ENCODE measurements at places on chromosomes 11 and 22.

GRCh38 chr11:87002918-87003317, 34.8 kb upstream of the TMEM135 start:
- no peak for DNase-seq

- no peak for DNase-seq
These were observed 8.1 kb downstream of the RCOR2 start for GRCh38 chr11:63908631-63909401.

- peak; percentile 42 for DNase-seq
These were observed 17.6 kb downstream of the MYH9 start for GRCh38 chr22:36369922-36370791.

DNA sequence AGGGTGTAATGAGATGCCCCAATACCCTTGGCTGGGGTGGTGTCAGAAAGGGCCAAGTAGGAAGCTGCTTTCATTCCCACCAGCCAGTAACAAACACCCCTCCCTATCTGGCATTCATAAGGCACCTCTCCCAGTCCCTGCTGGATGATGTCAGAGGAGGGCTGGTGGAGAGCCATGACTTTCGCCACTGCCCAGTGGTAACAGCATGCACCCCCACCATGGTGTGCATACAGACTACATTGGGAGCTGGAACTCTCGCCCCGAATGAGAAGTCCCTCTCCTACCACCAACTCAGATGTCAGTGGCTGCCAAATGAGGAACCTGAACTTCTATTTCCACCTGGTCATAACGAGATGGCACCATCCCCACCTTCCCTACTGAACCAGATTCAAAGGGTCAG, 73.3 kb downstream of the SGSM3 start:
- no peak for DNase-seq

DNA sequence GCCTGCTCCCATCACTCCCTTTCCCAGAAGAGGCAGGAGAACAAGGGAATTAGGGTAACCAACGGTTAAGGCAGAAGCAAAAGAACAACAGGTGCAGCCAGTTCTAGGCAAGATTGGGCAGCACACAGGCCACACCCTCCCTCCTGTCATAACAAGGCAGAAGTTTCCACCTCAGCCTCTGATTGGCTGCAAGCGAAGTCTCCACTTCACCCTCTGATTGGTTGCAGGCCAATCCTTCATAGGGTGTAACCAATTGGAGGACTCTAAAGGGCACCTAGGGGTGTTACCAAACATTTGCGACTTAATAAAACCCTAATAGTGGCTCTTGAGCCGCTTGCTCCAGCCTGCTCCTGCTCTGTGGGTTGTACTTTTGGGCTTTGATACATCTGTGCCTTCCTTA, 153.8 kb downstream of the CACNA1I start:
- DNase-seq: no peak

GRCh38 chr22:28604966-28605761, 74.5 kb downstream of the TTC28 start:
- no peak for DNase-seq

DNA sequence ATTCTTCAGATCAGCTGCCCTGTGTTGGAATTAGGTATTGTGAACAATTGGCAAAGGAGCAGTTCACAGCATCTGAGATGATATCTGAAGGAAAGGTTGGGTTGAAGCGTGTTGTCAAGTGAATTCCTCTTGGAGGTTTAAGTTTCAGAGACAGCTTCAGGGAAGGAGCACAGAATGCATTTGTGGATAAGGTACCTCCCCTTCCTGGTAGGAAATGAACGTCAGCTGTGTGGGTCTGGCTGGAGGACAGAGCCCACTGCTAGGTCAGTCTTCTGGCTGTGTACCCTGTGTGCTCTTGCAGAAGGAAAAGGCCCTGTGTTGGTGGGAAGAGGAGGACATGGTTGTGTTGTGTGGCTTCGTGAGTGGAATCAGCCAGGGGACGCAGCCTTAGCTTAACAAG, 88.1 kb upstream of the GAL start:
- no peak for DNase-seq

DNA sequence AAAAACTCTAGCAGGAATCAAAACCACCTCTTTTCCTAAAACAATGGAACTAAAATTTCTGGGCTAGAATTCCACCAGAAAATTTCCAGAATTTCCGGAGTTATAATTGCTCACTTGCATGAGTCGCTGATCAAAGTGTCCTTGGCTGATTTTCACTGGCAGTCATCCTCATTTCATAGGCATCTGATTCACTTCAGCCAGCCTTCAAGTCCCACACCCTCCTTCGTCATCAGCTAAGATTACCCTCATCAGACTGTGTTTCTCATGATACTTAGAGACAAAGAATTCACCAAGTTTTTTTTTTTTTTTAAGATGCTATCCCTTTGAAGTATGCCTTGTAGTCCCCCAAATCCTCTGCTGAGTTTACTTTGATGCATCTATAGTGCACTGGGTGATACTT, 71.5 kb upstream of the RAB38 start:
- DNase-seq: peak; percentile 75

- no peak for DNase-seq
These were observed 5.4 kb downstream of the TMEM123 start for GRCh38 chr11:102447193-102447592.

DNA sequence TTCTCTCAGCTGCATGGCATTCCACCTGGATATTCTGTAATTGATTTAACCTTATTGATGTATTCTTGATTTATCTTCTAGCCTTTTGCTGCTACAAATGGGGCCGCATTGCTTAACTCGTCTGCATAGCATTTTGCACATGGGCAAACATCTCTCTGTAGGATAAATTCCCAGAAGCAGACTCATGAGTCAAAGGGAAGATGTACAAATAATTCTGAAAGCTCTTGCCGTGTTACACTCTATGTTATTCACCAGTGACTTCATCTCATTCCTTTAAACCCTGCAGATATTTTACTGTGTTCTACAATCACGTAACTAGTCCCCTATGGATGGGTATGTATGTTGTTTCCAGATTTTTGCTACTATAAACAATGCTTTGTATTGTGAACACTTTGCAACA, 112.7 kb downstream of the SEZ6L start:
- no peak for DNase-seq

- DNase-seq: no peak
These were observed 66.9 kb upstream of the TTLL12 start for GRCh38 chr22:43253839-43254238.

DNA sequence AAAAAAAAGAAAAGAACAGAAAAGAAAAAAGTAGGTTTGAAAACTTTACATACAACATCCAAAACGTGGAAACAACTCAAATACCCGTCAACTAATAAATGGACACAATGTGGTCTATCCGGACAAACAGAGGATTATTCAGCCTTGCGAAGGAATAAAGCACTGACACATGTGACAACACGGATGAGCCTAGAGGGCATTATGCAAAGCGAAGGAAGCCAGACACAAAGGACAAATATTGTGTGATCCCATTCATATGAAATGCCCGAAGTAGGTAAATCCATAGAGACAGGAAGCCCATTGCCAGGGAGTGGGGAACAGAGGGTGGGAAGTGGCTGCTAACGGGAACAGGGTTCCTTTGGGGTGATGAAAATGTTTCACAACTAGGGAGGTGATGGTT, 11.8 kb downstream of the RFPL1 start:
- no peak for DNase-seq

GRCh38 chr11:112809429-112809828, 151.8 kb upstream of the NCAM1 start:
- DNase-seq: no peak

- DNase-seq: peak; percentile 49
These were observed 192.7 kb downstream of the C11orf91 start for GRCh38 chr11:33507967-33508366.

All from HT1080 (cell line).